ENCODE measurements at places on chromosomes 7 and 10. TPM values are rescaled to one million over a fixed set of nuclear protein-coding genes. Genes with fewer than 3 reads are reported as not detected.
A peak's percentile ranks its signal among the peaks of the same experiment; 100 is the strongest.

The CTAGE4 gene
- not detected for total RNA-seq

DNA sequence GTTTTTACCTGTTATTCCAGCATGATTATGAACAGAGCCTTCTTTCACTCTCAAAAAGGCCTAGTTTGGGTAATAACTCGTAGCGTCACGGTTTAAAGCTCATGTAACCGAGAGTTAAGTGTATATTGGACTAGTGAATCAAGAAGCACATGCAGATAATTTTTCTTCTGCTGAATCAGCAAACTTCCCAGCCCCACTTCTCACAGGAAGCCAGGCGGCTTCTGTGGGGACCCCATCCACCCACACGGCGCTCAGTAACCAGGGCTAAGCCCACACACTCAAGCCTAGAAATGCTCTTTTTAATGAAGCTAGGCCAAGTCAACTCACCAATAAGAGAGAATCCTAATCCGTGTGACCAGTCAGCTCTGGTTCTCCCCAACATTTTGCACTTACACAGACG lies 191.2 kb upstream of the MGMT start:
- H3K27me3 ChIP-seq, result peaks cover 6% of the 10 kb centered on the region
- H3K36me3 ChIP-seq, result peaks cover 4% of the 10 kb centered on the region
- H3K4me3 ChIP-seq, result no peak overlapping the region
- no peak overlapping the region for H3K27ac ChIP-seq
- H3K4me1 ChIP-seq, result peaks cover 2% of the 10 kb centered on the region

GRCh38 chr7:5450549-5451327 lies 27.1 kb upstream of the TNRC18 start:
- H3K4me3 ChIP-seq, result no peak overlapping the region
- H3K27ac ChIP-seq, result no peak overlapping the region
- peaks cover 4% of the 10 kb centered on the region for H3K4me1 ChIP-seq
- peak; percentile 25 for DNase-seq

DNA sequence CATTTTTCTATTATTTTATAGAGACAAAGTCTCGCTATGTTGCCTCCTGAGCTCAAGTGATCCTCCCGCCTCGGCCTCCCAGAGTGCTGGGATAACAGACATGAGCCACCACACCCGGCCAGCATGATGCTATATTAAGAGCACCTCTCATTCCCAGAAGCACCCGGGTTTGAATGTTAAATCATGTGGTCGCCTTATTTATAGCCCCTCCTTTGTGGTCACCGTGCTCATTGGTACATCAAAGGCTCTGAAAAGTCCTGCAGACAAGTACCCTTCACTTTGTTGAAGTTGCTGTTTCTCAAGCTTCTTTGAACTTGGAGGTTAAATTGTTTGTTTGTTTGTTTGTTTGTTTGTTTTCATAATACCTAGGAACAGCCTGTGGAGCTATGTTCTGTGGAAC lies 40.0 kb downstream of the CLIP2 start:
- no peak overlapping the region for H3K27ac ChIP-seq
- H3K36me3 ChIP-seq, result no peaks in the 10 kb centered on the region
- no peak for DNase-seq
- no peak overlapping the region for H3K4me3 ChIP-seq
- H3K27me3 ChIP-seq, result no peaks in the 10 kb centered on the region

DNA sequence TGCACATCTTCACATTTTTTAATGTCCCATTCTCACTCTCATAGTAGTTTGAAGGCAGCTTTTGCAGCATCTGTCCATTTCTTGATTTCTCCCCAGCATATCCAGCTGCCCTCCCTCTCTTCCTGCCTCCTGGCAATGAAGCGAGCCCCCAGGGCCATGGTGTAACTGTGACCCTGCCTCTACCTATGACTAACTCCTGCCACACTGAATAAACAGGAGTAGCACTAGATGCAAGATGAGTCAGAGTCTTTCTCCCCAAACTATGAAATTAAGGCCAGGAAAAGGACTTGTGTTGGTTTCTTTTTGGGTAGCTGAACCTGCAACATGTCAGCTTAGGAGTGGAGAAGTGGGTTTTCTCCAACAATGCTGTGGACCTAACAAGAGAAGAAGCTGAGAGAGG lies 329.0 kb downstream of the RNLS start:
- H3K4me1 ChIP-seq, result peaks cover 8% of the 10 kb centered on the region
- H3K27ac ChIP-seq, result no peak overlapping the region
- no peaks in the 10 kb centered on the region for H3K36me3 ChIP-seq
- DNase-seq, result no peak
- H3K4me3 ChIP-seq, result no peak overlapping the region

All from T-helper 17 cell (primary cell).